ENCODE measurements at places on chromosomes 16 and 17. TPM values are rescaled to one million over a fixed set of nuclear protein-coding genes. Genes with fewer than 3 reads are reported as not detected.

Gene ZACN
- total RNA-seq: not detected

Gene ZP2
- not detected for total RNA-seq

Gene PDE6G
- not detected for total RNA-seq

Gene ITGAX
- total RNA-seq: under 0.01 TPM

Gene CHST6
- 0.77 TPM for total RNA-seq

Gene CCL1
- not detected for total RNA-seq

Gene ITGAL
- not detected for total RNA-seq

Gene PLK1
- 45.8 TPM for total RNA-seq

Gene KIF18B
- 10.2 TPM for total RNA-seq

Gene ABCC12
- total RNA-seq: 0.19 TPM

Gene TEKT1
- not detected for total RNA-seq

Gene CDRT15
- total RNA-seq: not detected

Gene CFAP97D1
- total RNA-seq: under 0.01 TPM

Gene SKAP1
- total RNA-seq: not detected

Gene CD300LB
- not detected for total RNA-seq

Gene PHAF1
- 11.1 TPM for total RNA-seq

Gene KRTAP1-4
- not detected for total RNA-seq

Gene ABCC11
- total RNA-seq: 0.38 TPM

Gene CCDC200
- not detected for total RNA-seq

Gene DNAAF8
- 2.8 TPM for total RNA-seq

Gene SRL
- 0.38 TPM for total RNA-seq

Gene BEAN1
- total RNA-seq: 0.28 TPM

Gene SLC16A13
- total RNA-seq: 1.2 TPM

Gene CCL17
- total RNA-seq: not detected

Gene ADAP2
- total RNA-seq: 7.9 TPM

Gene TAC4
- not detected for total RNA-seq

Gene SNX20
- not detected for total RNA-seq

Gene ZG16
- total RNA-seq: not detected

Gene EFNB3
- total RNA-seq: under 0.01 TPM

Gene UBALD1
- total RNA-seq: 3.5 TPM

Gene NPIPA1
- 52.7 TPM for total RNA-seq

Gene KRT15
- total RNA-seq: 3.5 TPM

Gene PARD6A
- 1.1 TPM for total RNA-seq

Gene CLDN7
- total RNA-seq: 1.7 TPM

Gene PLD6
- total RNA-seq: 2.3 TPM

Gene GPR179
- total RNA-seq: not detected

Gene FNDC8
- not detected for total RNA-seq

Gene POLG2
- 11.1 TPM for total RNA-seq

Gene C16orf95
- 4.8 TPM for total RNA-seq

Gene RRAD
- 5.2 TPM for total RNA-seq

Gene OTOA
- total RNA-seq: under 0.01 TPM

Gene UTP18
- 57.5 TPM for total RNA-seq

Gene ANKFY1
- total RNA-seq: 48.5 TPM

Gene GNG13
- not detected for total RNA-seq

Gene CDK5R1
- total RNA-seq: 2.1 TPM

Gene ADAD2
- total RNA-seq: not detected

Gene LIMD2
- 6.2 TPM for total RNA-seq

Gene SLC13A2
- not detected for total RNA-seq

Gene CUEDC1
- total RNA-seq: 7.7 TPM

Gene RPL26
- total RNA-seq: 4,229 TPM

Gene DNAJC7
- 89.9 TPM for total RNA-seq

Gene ACLY
- 301 TPM for total RNA-seq

Gene CACNG1
- not detected for total RNA-seq

Gene GID4
- total RNA-seq: 5.4 TPM

Gene C16orf89
- 1.1 TPM for total RNA-seq

Data from regular cardiac myocyte (primary cell).